ENCODE measurements at places on chromosomes 7 and 10. TPM values are rescaled to one million over a fixed set of nuclear protein-coding genes. Genes with fewer than 3 reads are reported as not detected.

FBXL13 gene
- total RNA-seq, result 1.4 TPM

GBX1 gene
- not detected for total RNA-seq

MCM10 gene
- 0.81 TPM for total RNA-seq

RBP4 gene
- 9.4 TPM for total RNA-seq

DNA sequence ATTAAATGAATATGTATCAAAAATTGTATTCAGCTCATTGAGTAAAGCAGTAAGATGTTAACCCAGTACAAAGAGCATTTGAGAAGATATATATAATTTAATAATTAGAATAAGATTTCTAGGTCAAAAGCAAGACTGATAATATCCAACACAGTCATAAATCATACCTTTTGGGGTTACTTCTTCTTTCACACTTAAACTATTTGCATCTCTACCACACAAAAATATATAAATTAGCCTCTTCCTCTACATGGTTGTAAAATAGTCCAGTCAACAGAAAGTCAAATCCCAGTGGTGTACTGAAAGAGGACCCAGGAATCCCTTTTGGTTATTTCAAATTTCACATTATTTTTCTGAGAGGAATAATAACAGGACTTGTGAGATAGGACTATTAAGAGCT, 204.6 kb upstream of the INHBA start:
- DNase-seq, result no peak
- no peak overlapping the region for H3K27ac ChIP-seq
- no peaks in the 10 kb centered on the region for H3K36me3 ChIP-seq

- H3K4me3 ChIP-seq, result no peak overlapping the region
- peak overlapping the region; percentile 91 for H3K27ac ChIP-seq
- no peak for DNase-seq
- no peaks in the 10 kb centered on the region for H3K27me3 ChIP-seq
Observed at GRCh38 chr10:3046210-3046779, 21.1 kb upstream of the PFKP start.

DNA sequence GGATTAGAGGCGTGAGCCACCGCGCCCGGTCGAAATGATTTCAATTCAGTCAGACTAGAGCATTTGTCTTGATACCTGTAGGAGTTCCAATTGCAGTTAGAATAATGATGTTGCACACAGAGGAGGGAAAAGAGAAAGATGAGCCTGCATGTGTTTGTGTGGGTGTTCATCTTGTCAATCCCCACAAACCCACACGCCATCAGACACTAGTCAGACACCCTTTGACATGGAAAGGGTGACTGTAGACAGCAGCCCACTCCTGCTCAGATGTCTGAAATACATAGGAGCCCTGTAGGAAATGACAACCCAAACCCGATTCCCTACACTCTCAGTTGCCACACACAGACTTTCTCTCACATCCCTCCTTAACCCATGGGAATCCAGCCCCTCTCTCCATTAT, 92.0 kb downstream of the ABLIM1 start:
- no peaks in the 10 kb centered on the region for H3K36me3 ChIP-seq
- no peaks in the 10 kb centered on the region for H3K27me3 ChIP-seq
- H3K27ac ChIP-seq, result no peak overlapping the region
- no peak for DNase-seq
- H3K4me1 ChIP-seq, result no peaks in the 10 kb centered on the region

- no peak for DNase-seq
- no peak overlapping the region for H3K27ac ChIP-seq
- H3K4me1 ChIP-seq, result no peaks in the 10 kb centered on the region
- peaks cover 1% of the 10 kb centered on the region for H3K27me3 ChIP-seq
- H3K36me3 ChIP-seq, result no peaks in the 10 kb centered on the region
- H3K4me3 ChIP-seq, result no peak overlapping the region
Observed at GRCh38 chr10:57979956-57980355, 287.7 kb downstream of the IPMK start.

DNA sequence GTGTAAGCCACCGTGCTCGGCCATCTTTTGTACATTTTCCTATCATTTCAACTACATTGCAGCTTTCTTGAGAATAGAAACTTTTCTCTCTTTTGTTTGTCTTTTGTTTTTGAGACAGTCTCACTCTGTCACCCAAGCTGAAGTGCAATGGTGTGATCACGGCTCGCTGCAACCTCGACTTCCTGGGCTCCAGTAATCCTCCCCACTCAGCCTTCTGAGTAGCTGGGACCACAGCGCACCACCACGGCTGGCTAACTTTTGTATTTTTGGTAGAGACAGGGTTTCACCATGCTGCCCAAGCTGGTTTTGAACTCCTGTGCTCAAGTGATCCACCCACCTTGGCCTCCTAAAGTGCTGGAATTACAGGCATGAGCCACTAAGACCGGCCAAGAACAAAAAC, 31.3 kb upstream of the DAGLB start:
- H3K27ac ChIP-seq, result no peak overlapping the region
- DNase-seq, result no peak
- no peaks in the 10 kb centered on the region for H3K27me3 ChIP-seq
- H3K4me1 ChIP-seq, result peaks cover 2% of the 10 kb centered on the region
- no peak overlapping the region for H3K4me3 ChIP-seq

DNA sequence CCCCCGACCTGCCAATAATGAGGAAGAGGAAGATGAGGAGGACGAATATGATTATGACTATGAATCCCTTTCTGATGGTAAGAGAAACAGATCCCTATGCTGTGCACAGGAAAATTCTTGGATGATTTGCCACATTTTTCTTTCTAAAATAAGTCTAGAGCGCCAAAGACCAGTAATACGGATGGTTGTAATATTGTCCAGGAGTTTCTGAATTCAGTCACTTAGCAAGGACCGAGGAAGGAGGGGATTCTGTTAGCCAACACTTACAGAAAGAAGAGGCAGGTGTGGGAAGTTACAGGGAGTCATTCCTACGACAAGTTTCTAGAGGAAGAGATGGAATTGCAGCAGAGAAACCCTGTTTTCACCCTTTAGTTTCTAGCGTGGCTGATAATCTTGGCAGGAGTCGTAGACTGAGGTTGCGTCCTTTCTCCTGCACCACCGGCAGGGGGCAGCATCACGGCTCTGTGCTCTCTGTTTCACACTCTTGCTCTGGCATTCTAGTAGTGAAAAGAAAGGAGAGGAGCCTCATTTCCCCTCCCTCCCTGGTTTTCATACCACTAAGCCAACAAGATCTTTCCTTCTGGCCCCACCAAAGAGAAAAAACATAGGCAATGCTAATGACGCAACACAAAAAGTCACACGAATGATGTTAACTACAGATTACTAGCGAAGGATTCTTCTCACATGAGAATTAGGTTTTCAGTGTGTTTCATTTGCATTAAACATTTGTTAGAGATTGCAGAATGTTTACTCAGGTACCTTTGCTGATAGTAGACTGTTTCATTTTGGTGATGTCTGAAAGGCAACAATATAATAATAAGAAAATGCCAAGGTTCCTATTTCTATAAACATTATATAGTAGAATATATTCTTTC, 82.7 kb downstream of the NOC3L start:
- H3K4me1 ChIP-seq, result no peaks in the 10 kb centered on the region
- no peak overlapping the region for H3K4me3 ChIP-seq
- peak; percentile 71 for DNase-seq
- no peaks in the 10 kb centered on the region for H3K27me3 ChIP-seq
- H3K27ac ChIP-seq, result no peak overlapping the region

DNA sequence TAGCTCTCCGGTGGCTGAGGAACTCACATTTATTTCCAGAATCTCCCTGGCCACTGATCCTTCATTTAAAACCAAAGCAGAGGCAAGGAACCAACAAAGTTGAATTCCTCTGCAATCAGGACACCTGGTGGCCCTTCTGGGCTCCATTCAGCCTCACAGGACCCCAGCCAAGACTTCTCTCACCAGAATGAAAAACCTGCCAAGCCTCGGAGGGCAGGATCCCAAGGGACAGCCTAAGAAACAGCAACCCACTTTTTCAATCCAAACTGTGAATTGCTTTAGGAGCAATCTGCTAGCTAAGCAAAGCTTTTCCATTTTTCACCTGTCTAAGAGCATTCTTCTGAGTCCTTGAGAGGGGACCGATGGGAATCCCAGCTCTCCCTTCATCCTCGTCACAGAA, 34.6 kb downstream of the OAT start:
- no peak overlapping the region for H3K27ac ChIP-seq
- no peaks in the 10 kb centered on the region for H3K27me3 ChIP-seq
- no peak overlapping the region for H3K4me3 ChIP-seq

DNA sequence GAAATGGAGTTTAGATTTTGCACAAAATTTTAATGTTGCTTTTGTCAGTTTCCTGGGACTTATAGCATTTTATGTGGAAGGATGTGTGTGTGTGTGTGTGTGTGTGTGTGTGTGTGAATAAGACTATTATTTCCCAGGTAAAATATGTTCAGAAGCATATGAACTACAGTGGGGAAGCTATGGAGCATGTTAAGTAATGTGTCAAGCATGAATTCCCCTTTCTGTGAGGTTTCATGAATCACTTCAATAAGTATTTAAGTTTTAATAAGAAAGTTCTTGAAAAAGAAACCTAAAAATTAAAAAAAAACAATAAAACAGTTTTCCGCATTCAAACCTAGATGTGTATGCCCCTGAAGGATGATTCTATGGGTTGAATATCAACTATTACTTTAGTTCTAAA, 693 bp downstream of the CREB5 start:
- no peak overlapping the region for H3K27ac ChIP-seq
- no peaks in the 10 kb centered on the region for H3K27me3 ChIP-seq
- peaks cover 4% of the 10 kb centered on the region for H3K4me1 ChIP-seq
- H3K4me3 ChIP-seq, result no peak overlapping the region
- no peaks in the 10 kb centered on the region for H3K36me3 ChIP-seq
- no peak for DNase-seq

DNA sequence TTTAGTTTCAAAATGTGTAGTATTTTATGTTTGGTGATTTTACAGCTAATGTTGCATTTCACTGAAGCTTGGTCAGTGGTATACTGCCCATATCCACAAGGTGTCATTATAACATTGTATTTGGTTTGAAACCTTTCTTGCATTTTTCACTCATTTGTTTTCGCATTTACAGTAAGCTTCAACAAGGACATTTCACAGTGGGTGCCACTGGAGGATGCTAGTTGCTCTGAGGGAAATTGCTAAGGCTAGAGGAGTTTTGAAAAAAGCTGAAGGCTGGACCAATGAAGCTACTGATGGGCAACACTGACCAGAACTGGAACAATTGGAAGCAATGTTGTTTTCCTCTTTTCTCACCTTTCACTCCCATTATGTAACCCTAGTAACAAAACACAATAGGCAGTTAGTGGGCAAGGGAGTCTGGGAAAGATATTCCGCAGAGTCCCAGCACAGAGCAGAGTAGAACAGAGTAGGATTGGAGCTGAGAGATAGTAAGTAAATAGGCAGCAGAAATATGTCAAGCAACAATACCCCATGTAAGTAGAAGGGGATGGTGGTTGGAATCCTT, 23.6 kb upstream of the SRI start:
- no peaks in the 10 kb centered on the region for H3K4me1 ChIP-seq
- no peak for DNase-seq
- H3K27me3 ChIP-seq, result no peaks in the 10 kb centered on the region
- H3K36me3 ChIP-seq, result no peaks in the 10 kb centered on the region
- no peak overlapping the region for H3K4me3 ChIP-seq
